CD4-positive, alpha-beta T cell treated with Interleukin-1 beta for 1 hour (primary cell): ENCODE measurements at places on chromosomes 1 and 21.

DNA sequence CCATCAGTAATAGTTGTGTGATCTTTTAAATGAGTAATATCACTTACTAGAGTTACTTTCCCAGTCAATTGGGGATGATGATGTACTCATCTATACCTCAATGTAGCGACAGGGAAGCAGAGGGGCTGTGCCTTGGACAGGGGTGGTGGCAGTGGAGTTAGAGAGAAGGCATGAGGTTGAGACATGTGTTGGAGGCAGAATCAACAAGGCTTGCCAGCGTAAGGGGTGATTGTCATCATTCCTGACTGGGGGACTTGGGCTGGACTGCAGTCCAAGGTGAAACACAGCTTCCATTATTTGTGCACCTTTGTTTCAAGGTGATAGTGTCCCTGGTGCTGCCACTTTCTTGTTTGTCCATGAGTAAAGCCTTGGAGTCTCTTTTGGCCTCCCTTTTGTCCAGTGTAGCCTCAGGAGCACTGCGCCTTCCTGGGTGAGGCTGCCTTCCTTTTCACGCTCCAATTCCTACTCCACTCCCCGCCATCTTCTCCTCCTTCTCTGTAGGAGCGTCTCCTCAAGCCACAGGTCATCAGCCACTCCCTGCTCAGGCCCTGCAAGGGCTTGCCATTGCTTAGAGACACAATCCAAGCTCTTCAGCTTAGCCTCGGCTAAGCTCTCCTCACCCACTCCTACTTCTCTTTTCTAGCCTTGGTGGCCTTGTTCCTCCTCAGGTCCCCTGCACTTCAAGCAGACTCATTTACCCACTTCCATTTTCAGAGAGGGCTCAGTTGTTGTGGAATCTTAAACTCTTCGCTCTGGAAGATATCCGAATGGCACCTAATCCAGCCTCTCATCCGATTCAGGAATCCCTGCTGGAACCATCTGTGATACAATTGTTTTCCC lies 77.6 kb upstream of the CD34 start:
- DNase-seq, result no peak

DNA sequence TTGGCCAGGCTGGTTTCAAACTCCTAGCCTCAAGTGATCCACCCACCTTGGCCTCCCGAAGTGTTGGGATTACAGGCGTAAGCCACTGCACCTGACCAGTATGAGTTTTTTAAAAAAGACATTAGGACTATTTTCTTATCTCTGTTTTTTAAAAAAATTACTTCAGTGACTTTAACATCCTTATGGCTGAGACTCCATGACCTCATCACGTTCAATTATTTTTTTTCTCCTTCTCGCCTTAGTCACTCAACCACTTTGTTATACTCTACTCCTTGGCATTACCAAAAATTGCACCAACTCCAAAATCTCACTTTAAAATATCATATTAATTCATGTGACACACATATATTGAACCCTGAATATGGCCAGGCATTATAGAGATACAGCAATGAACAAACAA lies 35.5 kb downstream of the EIF2B3 start:
- no peak for DNase-seq

- DNase-seq, result no peak
These were observed 1.6 kb upstream of the PTGS2 start for GRCh38 chr1:186681801-186682200.

DNA sequence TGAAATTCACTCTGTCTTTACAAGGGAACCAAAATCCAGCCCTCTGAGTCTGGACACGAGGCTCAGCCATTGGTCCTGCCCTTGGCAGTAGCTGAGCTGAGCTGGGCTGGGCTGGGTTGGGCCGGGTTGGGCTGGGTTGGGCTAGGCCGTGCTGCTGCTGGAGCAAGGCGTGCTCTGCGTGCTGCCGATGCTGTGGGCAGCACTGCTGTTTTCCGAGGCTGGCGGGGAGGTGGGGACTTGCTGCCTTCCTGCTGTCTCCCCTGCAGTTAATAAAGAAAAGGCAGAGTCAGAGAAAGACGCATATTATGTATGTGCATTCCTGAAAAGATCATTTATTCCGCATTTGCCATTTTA lies 182.9 kb downstream of the CDC7 start:
- no peak for DNase-seq

DNA sequence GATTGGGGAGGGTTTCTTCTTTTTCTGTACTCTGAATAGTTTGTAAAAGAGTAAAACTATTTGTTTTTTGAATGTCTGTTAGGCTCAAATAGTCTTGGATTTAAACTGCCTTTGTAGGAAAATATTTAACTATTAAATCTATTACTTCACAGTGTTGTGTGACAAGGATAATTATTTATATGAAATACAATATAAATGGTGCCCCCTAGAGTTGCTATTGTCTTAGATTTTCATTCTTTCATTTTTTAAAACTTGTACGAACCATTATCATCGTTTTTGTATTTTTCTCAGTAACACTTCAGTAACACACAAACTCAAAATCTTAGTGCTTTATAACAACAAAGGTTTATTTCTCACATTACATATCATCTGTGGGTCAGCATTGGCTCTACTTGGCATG lies 37.4 kb downstream of the C1orf185 start:
- no peak for DNase-seq
